ENCODE measurements at places on chromosomes 6 and 20.

- DNase-seq: no peak
These were observed 14.9 kb downstream of the PLN start for GRCh38 chr6:118562959-118563358.

DNA sequence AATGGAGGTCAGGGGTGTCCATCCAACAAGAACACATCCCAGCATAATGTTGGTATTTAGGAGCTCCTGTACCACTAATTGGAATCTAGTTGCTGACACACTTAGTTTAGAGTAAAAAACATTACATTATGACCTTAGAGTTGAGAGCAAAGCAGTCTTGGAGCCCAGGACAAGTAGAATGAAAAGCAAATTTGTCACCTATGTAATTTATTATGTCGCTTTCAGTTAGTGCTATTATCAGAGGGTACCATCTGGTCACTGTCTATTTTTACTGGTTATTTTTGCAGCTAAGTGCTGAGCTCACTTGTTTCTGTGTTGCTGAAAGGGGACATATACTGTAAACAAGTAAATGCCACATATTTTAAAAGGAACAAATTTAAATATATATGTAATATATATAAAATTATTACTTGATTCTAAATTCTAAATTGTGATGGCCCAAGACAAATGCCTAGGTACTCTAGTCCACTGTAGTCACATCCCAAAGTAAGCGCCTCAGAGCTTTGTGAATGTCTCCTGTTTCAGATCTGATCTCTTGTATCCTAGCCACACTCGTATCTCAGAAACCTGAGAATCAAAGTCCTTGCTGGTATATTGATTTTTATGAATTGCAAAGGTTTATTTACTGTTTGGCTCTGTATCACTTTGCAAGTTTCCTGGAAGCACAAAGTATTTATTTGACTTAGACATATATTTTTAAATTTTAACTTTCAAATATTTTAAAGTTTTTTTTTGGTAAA is 148.6 kb upstream of the MAN1A1 start:
- no peak for DNase-seq

GRCh38 chr6:135665935-135666334 is 168.4 kb upstream of the AHI1 start:
- DNase-seq: no peak

- DNase-seq: no peak
These were observed 234.7 kb downstream of the MYLK4 start for GRCh38 chr6:2516059-2516458.

DNA sequence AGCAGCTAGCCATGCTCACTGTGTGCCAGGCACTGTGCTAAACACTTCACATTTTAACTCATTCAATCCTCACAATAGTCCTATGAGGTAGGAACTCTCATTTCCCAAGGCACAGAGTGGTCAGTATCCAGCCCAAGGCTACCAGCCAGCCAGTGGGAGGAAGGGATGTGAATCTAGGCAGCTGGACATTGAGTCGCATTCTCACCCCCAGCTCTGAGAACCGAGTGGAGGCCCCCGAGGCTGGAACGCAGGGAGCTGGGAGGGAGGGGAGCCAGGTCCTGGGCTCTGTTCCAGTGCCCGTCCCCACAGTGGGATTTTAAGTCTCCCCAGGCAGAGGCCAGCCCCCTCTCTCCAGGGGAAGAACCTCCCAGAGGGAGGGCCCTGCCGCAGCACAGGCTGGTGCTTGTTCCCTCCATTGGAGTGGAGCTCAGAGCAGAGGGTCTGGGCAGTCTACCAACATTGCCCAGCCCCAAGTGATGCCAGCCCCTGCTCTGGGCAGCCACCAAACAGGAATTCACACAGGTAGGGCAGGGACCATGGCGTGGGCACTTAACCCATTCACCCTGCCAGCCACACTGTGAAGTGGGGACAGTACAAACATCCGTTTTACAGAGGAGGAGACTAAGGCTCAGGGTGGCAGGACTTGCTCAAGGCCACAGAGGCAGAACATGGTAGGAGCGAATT is 131.3 kb downstream of the CEBPB start:
- DNase-seq: no peak

- no peak for DNase-seq
These were observed 164.4 kb upstream of the KCNG1 start for GRCh38 chr20:51187261-51187660.

Data from smooth muscle cell of the brain vasculature (primary cell).